Activated CD4-positive, alpha-beta T cell treated with anti-CD3 and anti-CD28 coated beads for 48 hours (primary cell): ENCODE measurements at places on chromosomes 13 and 19.
A peak's percentile ranks its signal among the peaks of the same experiment; 100 is the strongest.

GRCh38 chr19:58059003-58059670 lies at the start of gene ZNF135:
Gene ZNF135, plus strand, starts transcription at chr19:58059282. Its CDS starts 721 bp downstream, at chr19:58060003.
- peak; percentile 73 for DNase-seq

DNA sequence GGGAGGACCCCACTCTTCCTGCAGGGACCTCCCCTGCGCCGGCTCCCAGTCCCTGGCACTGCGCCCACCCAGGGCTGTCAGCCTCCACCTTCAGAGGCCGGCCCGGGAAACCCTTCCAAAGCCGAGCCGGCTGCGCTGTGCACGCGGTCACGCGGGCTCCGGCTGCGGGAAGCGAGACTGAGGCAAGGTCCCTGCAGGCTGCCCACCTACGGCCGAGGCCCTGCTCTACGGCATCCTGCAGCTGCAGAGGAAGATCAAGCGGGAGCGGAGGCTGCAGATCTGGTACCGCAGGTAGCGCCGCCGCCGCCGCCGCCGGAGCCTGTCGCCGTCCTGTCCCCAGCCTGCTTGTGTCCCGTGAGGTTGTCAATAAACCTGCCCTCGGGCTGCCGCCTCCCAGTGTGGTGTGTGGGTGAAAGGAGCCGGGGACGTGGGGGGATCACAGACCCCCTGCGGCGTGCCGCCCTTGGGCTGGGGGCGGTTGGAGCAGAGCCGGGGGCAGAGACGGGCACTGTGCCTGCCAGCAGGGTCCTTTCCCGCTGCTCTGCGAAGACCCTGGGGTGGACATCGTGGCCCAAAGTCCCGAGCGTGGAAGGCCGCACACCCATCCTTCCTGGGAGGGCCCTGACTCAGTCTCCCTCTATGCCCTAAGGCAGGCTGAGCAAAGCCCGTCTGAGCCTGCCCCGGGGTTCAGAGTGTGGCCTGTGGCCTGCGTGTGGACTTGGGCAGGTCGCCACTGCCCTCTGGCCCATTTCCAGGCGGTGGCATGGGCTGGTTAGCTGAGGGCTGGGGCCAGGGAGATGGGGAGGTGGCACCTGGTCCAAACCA lies 5.9 kb downstream of the GAMT start:
- DNase-seq = no peak

DNA sequence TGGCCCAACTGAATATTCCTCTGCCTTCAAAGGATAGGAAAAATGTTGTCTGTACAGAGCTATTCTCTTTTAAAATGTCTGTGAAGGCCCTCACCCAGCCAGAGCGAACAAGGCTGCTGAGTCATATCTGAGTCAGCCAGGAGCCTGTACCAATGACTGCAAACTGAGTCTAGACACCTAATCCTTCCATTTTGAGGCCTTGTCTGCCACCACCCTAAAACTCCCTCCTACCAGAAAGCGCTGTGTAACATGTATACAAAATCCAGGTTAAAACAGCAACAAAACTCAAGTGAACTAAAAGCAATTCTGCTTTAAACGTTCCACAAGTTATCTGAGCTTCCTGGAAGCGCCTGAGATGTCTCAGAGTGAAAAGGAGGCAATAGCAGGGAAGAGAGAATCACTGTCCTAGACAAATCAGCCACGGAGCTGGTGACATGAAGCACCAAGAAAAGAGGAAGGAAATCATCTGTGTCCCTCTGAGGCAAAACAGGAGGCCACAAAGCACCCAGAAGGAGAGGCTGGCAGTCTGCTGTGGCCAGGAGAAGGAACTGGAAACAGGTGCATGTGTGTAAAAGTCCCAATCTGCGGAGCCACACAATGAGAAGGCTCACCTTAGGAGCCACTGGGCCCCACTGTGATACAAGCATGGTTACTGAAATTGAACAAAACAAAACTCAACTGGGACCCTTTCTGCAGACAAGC lies 10.2 kb downstream of the DHRS12 start:
- DNase-seq = peak; percentile 79

DNA sequence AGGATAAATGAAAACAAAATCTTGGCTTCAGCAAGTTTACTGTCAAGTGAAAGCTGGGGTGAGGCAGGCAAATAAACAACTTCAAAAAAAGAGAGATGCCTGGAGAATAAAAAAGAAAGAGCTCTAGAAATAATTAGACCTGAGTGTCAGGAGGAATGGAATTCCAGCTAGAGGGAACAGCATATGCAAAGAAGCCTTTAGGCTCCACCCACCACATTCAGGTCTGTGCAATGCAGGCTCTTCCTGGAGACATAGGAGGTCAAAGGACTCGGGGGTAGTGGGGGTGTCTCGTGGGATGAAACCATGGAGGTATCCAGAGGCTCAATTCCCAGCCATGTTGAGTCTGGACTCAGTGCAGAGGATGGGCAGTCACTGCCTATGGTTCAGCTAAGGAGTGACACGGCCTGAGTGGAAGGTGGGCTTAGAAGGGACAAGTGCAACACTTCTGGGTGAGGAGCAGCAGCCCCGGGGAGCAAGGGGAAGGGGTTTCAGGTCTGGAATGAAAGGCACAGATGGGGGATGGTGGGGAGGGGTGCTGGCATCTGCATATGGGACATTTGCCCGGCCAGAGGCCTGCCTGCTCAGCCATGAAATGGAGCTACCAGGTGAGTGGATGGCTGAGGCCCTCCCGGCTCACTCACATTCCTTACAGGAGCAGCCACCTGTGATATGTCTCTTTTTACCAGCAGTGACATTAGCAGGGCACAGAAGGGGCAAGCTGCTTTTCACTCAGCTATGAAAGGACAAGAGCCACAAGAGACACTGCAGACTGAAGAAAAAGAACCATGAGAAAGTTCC lies 12.3 kb downstream of the LATS2 start:
- DNase-seq = no peak

DNA sequence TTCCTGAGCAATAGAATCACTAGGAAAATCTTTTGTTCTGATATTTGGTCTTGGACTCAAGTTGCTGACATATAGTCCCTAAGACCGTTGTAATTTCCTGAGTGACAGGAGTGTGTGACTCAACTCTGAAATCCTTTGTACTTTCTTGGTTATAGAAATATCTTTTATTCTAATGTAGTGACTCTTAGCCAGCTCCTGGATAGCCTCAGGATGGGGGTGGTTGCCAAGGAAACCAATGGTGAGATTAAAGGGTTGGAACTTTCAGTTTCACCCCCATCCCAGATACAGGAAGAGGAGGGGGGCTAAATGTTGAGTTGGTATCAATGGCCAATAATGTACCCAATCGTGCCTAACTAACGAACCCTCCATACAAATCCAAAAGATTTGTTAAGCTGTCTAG lies 41.8 kb downstream of the MBD3L2B start:
- peak; percentile 25 for DNase-seq

DNA sequence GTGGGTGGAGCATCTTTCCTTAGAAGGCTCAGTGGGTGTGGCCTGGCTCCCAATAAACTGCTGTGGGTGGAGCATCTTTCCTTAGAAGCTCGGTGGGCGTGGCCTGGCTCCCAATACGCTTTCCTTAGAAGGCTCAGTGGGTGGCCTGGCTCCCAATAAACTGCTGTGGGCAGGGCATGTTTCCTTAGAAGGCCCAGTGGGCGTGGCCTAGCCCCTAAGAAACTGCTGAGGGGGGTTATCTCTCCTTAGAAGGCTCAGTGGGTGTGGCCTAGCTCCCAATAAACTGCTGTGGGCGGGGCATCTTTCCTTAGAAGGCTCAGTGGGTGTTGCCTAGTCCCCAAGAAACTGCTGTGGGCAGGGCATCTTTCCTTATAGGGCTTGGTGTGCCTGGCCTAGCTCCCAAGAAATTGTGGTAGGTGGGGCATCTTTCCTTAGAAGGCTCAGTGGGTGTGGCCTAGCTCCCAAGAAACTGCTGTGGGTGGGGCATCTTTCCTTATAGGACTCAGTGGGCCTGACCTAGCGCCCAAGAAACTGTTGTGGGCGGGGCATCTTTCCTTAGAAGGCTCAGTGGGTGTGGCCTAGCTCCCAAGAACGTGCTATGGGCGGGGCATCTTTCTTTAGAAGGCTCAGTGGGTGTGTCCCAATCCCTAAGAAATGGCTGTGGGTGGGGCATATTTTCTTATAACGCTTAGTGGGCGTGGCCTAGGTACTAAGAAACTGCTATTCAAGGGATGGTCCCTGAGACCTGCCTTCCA lies 10.3 kb downstream of the HSH2D start:
- peak; percentile 54 for DNase-seq

DNA sequence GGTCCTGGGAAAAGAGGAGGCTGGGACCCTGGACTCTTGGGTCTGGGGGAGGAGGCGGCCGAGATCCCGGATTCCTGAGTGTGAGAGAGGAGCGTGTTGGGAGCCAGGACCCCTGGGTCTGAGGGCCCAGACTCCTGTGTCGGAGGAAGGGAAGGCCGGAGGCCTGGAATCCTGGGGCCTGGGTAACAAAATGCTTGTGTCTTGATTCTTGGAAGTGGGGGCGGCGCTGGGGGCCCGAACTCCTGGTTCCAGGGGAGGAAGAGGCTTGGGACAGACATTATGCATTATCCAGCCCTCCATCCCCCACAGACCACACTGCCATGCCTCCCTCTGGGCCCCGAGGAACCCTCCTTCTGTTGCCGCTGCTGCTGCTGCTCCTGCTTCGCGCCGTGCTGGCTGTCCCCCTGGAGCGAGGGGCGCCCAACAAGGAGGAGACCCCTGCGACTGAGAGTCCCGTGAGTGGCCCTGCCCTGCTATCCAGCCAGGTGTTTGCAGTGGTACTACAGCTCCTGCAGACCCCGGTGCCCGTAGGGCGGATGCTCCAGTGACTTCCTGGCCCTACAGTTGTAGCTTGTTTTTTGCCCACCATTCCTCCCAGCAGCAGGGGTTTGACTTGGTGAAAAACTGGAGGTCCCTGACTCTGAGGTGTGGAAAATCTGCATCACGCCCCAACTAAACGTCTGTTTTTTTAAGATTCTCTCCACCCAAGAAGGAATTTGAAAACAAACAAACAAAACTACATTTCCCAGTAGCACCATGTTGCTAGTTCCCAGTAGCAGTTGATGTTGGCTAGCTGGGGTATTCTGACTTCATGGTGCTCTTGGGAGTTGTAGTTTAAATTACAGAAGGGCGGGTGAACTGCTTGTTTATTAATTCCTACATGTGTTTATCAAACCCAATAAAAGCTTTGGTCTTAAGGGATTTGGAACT lies 630 bp downstream of the NUCB1 start:
- DNase-seq = peak; percentile 16

- peak; percentile 77 for DNase-seq
These were observed 1.3 kb upstream of the CEACAM3 start for GRCh38 chr19:41795031-41795461.

- no peak for DNase-seq
These were observed 210.1 kb upstream of the SPRY2 start for GRCh38 chr13:80550971-80551441.

- no peak for DNase-seq
These were observed 38.6 kb downstream of the TNFRSF19 start for GRCh38 chr13:23608701-23609413.
